ENCODE measurements at places on chromosomes 2 and 18. TPM values are rescaled to one million over a fixed set of nuclear protein-coding genes. Genes with fewer than 3 reads are reported as not detected.

The PPP1R1C gene
- not detected for total RNA-seq

The CENPA gene
- 49.5 TPM for total RNA-seq

The TMEM198 gene
- total RNA-seq = 4.5 TPM

The CGREF1 gene
- 10.3 TPM for total RNA-seq

The IAH1 gene
- 139 TPM for total RNA-seq

The TLX2 gene
- total RNA-seq = not detected

The HOXD13 gene
- not detected for total RNA-seq

The DNAJC5G gene
- not detected for total RNA-seq

The CFAP65 gene
- total RNA-seq = not detected

The FZD7 gene
- 92.1 TPM for total RNA-seq

The BCL2 gene
- total RNA-seq = 5.1 TPM

The UBXN4 gene
- 36.8 TPM for total RNA-seq

The NT5DC4 gene
- total RNA-seq = not detected

DNA sequence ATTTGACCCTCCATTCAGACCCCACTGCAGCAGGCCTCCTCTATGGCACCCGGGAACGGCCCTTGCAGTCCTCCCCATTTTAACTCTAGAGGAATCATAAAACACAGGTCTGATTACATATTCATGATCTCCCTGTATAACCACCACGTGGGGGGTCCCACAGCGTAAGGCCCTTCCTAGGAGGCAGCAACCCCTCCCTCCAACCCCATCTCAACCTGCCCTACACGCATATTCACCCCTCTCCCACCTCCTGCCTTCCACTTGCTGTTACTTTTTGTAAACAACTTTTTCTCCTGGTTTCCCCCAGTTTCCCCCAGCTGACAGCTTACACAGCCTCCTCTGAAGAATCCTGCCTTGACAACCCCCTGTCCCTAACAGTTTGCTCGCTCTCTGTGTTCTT, 85.1 kb upstream of the FOXI3 start:
- DNase-seq = no peak

GRCh38 chr2:74789271-74789670, 44.7 kb upstream of the HK2 start:
- no peak for DNase-seq

DNA sequence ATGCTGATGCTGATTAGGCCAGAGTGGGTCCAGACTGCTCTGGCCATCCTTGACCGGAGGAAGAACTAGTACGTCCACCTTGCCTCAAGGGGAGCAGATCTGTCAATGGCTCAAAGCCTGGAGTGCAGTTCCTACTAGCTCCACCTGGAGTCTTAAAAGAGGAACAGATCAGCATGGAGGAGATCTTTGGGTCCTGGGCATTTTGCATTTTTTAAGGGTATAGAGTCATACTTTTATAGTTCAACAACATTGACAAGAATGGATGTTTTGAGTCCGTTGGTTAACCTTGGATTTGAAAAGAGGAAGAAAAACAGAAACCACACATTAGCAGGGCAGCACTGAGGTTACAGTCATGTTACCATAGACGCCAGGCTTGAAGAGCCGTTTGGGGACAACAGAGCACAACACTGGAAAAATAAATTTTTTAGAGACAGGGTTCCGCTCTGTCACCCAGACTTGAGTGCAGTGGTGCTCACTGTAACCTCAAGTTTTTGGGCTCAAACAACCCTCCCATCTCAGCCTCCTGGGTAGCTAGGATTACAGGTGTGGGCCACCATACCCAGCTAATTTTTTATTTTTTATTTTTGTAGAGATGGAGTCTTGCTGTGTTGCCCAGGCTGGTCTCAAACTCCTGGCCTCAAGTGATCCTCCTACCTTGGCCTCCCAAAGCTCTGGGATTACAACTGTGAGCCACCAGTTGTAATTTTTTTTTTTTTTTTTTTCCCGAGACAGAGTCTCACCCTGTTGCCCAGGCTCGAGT, 78.5 kb downstream of the PRKCE start:
- no peak for DNase-seq

- DNase-seq = peak; percentile 75
Observed at GRCh38 chr2:223941579-223942277, 3.4 kb downstream of the WDFY1 start.

DNA sequence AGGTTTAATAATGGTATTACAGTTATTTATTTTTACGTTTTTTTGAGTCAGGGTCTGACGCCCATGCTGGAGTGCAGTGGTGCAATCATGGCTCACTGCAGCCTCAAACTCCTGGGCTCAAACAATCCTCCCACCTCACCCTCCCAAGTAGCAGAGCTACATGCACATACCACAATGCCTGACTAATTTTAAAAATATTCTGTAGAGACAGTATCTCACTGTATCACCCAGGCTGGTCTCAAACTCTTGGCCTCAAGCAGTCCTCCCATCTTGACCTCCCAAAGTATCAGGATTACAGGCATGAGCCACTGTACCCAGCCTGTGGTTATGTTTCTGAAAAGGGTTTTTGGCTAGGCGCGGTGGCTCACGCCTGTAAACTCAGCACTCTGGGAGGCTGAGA, 120.8 kb downstream of the ESCO1 start:
- DNase-seq = no peak

- DNase-seq = no peak
Observed at GRCh38 chr18:48404716-48405507, 4.3 kb downstream of the ZBTB7C start.

- DNase-seq = peak; percentile 77
Observed at GRCh38 chr2:113895301-113895700, 5.4 kb downstream of the ACTR3 start.

GRCh38 chr2:26883956-26884355, 36.0 kb downstream of the DPYSL5 start:
- no peak for DNase-seq

DNA sequence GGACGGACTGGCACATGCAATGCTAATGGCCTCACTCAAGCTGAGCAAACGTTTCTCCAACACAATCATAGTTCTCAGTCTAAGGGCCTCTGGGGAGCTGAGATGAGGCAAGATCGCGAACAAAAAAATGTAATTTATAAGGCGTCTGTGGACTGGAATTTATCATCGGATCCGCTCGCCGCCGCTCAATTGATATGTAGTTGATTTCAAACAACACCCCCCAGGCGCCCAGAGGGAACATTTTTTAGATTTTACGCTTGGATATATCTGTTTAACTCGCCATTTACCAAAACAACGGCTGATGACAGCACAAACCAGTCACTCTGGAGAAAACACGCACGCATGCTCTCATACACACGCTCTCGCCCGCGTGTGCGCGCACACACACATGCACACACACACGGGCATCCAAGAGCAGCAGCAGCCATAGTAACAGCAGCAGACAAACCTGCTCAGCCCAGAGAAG, 335.8 kb downstream of the SMAD2 start:
- no peak for DNase-seq

DNA sequence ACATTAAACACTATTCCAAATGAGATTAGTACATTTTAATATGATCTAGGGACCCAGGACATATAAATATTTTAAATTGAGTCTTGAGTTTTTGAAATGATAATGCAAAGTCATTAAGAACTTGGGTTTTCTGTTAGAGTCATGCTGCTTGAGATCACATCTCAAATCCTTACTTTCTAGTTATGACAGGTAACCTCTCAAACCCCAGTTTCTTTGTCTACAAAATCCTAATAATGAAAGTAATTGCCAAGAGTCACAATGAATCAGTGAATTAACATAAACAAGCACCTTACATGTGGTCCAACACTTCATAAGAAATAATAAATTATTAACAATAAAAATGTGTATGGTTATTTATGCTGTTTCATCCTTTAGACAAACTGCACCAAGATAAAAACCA, 607.6 kb downstream of the LRP1B start:
- no peak for DNase-seq

DNA sequence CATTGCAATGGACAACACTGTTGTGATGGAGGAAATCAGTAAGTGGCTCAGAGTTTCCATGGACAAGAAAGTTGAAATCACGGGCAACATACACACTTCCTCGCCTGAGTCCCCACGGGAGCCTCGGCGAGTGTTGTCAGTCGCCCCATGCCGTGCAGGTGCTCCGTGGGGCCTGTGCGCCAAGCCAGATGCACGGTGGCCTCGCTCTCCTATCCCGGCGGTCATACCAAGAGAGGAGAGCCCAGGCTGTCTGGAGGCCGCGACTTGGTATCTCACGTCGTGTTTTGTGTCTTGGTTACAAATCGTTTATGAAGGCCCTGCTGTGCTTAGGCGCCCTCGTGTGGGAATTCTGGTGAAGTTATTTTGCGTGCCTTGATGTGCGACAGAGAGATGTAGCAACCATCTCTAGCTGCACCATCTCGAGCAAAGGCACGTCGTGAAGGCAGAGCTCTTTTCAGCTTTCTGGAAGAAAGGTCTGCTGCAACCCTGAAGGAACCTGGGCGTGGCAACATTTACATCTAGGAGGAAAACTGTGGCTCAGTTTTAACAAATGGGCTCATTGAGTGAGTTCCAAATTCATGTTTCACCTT, 21.8 kb downstream of the ATG4B start:
- DNase-seq = peak; percentile 54

DNA sequence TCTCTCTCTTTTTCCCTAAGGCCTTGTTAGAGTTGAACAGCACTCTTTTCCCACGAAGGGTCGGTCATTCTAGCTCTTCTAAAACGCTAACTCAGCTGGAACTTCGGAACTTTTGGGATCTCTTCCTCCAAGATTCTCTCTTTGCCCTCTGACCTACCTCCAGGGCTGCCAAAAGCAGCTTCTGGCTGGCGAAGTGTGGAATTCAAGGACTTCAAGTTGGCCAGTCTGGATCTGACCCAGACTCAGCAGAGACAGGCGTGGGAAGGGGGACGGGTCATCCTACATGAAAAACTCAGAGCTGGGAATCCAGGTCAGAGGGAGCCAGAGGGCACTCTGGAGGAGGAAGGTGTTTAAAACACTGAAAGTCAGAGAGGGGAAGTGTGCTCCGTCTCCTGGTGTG, 305.5 kb upstream of the HDAC4 start:
- no peak for DNase-seq

DNA sequence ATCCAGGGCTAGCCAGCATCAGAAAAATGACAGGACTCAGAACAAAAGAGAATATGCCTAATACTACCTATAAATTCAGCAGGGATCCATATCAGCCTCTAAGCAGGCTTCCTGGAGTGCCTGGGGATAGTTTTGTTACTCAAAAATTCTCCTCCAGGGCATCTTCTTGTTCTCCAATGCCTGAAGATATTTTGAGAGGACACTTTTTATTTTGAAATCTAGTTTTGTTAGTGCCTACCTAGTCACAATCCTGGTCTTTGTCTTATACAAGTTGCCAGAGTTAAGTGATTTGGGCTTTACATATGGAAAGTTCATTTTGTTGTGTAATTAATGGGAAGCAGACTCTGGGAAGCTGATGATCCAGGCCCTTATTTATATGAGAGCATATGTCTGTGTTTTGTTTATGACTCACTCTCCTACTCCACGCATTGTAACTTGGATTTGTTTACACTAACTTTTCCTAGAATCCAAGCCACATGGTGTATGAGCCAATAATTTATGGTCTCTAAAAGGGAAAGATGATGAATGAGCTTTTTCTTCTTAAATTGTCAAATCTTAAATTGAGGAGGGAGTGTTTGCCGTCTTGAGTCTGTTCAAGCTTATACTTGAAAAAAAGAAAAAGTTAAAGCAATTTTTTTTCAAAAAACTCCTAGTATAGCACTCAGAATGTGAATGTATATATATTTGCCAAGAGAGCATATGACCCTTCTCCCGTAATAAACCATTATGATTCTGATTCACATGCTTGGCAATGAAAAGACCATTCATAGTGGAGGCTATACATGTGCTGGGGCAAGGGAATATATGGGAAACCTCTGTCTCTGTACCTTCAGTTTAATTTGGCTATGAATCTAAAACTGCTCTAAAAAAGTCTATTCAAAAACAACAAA, 370.3 kb downstream of the SETBP1 start:
- DNase-seq = peak; percentile 58

- no peak for DNase-seq
Observed at GRCh38 chr2:199838399-199838798, 12.6 kb downstream of the FTCDNL1 start.

DNA sequence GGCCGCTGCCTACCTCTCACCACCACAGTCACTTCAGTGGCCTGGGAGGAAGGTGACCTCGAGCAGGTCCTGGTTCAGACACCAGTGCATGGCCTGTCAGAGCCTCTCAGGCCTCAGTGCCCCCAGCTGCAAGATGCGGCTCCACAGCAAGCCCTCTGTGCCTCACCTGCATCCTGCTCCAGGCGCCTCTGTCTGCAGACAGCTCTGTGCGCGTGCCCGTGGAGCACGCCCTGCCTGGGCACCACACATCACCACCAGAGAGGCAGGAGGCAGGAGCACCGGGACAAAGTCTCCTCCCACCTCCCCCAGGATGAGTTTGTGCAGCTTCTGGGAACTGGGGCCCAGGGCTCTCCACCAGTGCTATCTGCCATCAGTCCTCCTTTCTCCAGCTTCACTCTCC, 98.7 kb downstream of the TFCP2L1 start:
- DNase-seq = no peak

- DNase-seq = no peak
Observed at GRCh38 chr2:172782506-172783164, 47.0 kb downstream of the RAPGEF4 start.

DNA sequence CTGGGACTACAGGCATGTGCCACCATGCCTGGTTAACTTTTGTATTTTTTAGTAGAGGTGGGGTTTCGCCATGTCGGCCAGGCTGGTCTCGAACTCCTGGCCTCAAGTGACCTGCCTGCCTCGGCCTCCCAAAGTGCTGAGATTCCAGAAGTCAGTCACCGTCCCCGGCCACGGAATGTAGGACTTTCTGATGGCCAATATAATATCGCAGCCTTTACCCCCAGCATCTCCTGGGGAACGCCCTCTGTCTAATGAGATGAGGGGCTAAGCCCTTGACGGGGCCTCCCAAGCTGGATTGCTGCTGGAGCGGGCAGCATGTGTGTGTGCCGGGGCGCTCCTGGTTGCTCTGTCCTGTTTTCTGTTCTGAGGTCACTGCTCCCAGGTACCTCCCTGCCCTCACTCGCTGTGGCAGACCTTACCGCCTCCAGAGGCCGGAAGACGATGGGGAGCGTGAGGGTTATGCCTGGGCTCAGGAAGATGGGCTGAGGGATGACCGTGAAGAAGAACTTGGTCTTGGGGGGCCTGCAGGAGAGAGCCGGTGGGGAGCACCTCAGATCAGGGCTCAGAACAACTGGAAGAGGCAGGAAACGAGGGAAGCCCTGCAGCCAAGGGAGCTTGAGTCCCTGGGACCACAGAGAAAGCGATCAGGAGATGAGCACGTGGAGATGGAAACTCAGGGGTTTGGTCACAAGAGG, 9.1 kb downstream of the CFAP65 start:
- DNase-seq = no peak

GRCh38 chr2:69624131-69624530, 19.4 kb downstream of the AAK1 start:
- DNase-seq = no peak

- DNase-seq = no peak
Observed at GRCh38 chr18:40163254-40163653, 1791.8 kb upstream of the PIK3C3 start.

All from Caki2 (cell line).